Stimulated activated CD4-positive, alpha-beta T cell treated with anti-CD3 and anti-CD28 coated beads, TNF-alpha, amount 100 ng/mL, for 48 hours (primary cell): ENCODE measurements at places on chromosomes 1 and 21.
A peak's percentile ranks its signal among the peaks of the same experiment; 100 is the strongest.

DNA sequence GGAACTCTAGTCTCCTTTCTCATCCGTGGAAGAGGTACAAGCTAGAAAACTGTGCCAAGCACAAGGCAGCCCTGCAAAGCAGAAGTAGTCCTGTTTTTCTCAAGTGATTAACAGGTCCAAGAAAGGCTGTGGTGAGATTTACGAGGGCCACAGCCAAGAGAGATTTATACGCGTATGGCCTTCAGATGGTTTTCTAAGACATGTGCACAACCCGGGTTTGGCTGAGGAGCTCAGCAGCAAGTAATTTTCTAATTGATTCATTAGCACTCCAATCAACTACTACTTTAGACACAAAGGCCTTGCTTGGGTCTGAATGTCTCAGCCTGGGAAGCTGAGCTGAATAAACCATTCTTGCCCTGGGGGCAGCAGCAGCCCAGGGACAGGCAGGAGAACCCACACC is 55.8 kb downstream of the SSBP3 start:
- no peak for DNase-seq

DNA sequence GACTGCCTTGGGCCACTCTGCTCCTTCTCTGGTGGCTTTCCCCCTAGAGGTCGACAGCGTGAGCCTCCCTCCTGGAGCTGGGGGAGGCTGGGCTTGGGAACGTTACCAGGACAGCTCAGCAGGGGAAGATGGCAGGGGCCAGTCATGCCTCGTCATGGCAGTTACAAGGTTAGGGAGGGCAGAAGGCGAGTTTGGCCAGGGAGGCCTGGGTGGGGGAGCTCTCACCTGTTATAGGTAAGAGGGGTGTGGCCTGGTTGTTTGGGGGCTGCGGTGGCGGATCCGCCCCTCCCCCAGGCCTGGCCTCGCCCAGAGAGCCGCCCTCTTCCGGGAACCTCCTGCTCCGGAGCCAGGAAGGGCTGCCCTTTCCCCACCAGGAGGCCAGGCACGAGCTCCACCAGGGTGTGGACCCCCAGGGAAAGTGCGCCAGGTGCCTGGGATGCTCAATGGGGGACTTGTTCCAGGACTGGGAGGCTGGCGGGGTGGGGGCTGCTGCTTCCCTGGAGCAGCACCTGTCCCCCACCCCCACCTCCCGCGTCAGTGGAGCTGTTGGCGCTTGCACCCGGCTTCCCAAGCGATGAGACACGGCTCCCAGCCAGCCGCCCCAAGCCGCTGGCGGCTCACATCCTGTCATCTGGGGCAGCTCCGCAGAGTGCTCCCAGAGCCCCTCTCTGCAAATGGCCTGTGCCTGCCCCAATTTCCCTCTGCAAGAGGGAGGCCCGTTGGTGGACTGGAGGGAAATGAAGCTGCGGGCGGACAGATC is 23.6 kb upstream of the PKP1 start:
- DNase-seq, result no peak

DNA sequence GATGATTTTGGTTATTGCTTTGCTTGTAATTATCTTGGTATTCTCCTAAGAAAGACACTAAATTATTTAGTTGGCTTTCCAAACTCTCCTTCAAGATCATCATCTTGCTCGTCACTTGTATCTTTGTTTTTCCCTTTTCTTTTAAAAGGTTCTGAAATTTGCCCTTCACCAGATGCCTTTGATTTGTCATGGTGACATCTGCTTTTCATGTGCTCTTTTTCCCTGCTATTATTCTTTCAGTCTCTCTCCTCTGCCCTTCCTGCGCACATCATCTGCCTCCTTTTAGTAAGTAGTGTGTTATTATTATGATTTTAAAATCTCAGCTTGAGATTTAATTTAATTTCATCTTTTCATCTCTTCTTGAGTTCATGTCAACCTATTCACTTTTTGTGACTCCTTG is 92.1 kb downstream of the BACH1 start:
- DNase-seq, result no peak

DNA sequence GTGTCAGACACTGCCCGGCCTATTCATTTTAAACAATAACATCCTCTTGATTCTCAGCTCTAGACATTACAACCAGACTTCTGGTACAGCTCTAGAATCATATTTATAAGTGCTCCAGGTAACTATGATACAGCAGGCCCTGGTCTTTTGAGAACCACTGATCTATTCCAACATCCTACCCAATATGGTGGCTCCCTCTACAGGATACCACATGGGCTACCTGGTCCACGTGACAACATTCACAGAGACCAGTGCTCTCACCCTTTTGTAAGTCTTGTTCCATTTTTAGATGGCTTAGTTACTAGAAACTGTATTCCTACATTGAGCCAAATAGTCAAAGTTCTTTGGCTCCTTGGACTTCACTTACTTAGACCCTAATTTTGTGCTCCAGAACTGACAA is 102.9 kb downstream of the PTPN14 start:
- DNase-seq, result no peak

- no peak for DNase-seq
These were observed 38.9 kb downstream of the MORN1 start for GRCh38 chr1:2352341-2352896.

GRCh38 chr1:36137776-36138175 is 11.5 kb downstream of the TRAPPC3 start:
- no peak for DNase-seq

DNA sequence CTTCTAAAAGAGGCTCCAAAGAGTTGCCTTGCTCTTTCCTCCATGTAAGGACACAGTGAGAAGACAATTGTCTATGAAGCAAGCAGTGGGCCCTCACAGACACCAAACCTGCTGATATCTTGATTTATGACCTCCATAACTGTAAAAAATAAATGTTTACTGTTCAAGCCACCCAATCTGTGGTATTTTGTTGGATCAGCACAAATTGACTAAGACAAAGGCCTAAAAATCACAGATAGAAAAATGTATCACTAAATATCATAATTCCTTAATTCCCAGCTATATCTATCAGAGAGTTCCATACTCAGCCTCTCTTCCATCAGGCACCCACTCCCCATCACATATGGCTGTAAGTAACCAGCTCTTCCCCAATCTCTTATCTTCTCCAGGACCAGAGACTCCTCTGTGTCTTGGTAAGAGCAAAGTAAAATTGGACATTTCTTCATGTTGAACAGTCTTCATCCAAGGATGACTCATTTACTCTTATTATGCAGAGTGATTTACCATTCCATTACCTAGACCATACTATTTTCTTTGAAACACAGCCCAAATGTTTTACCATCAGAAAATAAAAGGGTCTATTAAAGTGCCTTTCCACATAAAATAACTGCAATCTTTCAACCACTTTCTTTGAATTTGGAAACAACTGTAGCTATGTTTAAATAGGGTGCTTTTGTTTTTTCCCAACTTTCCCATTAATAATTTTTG is 503.6 kb downstream of the MRPL39 start:
- DNase-seq, result no peak

DNA sequence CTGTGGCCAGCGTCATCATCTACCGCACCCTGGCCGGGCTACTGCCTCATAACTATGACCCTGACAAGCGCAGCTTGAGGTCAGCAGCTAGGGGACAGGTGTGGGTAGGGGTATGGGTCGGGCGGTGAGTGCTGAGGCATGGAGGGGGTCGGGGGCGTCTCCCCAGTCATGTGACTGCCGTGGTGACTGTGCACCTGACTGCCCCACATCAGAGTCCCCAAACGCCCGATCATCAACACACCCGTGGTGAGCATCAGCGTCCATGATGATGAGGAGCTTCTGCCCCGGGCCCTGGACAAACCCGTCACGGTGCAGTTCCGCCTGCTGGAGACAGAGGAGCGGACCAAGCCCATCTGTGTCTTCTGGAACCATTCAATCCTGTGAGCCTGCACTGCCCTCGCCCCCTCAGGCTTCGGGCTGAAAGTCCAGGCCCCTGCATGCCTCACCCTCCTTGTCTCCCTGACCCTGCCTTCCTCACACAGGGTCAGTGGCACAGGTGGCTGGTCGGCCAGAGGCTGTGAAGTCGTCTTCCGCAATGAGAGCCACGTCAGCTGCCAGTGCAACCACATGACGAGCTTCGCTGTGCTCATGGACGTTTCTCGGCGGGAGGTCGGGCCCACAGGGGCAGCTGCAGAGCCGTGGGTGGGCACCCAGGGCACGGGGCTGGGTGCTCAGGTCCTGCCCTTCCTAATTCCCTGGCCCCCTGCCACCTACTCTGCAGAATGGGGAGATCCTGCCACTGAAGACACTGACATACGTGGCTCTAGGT is 13.5 kb downstream of the PSRC1 start:
- no peak for DNase-seq

GRCh38 chr1:199404976-199405375 is 622.5 kb upstream of the NR5A2 start:
- DNase-seq, result no peak

DNA sequence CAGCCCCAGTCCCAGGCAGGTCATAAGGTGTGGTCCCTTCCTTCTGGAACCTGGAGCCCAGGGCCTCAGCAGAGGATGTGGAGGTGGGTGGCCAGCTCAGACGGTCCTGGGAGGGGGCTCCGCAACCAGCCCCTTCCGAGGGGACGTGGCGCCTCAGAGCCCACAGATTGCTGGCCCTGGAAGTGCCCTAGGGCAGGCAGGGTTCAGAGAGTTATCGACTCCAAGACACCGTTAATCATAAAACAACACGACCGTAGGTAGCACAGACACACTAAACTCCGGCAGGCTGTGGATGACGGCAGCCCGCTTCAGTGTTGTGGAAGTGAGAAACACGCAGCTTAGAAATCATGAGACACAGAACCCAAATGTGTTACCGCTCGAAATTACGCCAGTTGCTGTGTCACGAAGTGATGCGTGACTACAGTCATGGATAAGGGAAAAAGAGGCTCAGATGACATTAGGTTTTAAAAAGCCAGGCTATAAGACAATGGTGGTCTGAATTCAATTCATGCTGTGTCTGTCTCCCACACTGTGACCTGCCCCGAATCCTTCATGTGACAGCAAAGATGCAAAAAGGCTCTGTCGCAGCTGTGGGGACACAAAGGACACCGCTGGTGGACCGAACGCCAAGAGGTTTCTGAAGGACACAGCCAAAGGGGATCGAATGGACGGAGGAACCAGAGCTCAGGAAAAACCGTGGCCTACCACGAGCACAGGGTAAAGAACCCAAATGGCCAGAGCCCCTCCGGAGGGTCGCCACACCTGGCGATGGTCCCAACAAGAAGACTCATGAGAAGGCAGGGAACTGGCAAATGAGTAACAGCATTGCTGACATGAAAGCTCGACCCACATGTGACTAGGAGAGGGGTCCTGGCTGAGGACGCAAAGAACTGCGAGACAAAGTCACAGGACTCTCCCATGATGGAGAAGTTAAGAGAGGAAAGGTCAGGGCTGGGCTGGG is 1.7 kb upstream of the SUMO3 start:
- no peak for DNase-seq

- DNase-seq, result peak; percentile 59
These were observed at the start of gene SLAMF1 for GRCh38 chr1:160646711-160647328. Gene SLAMF1, minus strand, starts transcription at chr1:160647044. Its CDS starts 99 bp downstream, at chr1:160646945.

DNA sequence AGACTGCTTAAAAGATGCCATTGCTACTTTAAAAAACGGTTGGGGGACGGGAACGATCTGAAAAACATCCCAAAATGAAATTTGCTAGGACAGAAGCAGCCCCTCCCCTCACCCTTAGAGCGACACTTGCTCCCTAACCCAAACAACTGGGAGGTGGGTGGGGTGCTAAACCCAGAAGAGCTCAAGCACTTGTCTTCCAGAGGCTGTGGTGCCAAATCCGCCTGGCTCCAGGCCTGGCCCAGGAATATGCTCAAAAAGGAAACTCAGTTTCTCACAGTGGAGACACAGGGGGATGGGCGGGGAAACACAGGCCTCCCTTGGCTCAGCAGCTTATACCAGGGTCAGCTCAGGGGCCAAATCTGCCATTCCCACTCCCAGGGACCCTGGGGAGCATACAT is 644 bp upstream of the PBXIP1 start:
- DNase-seq, result no peak

- no peak for DNase-seq
These were observed 2.7 kb upstream of the FMO1 start for GRCh38 chr1:171245458-171246064.

- DNase-seq, result no peak
These were observed 54.2 kb downstream of the HIVEP3 start for GRCh38 chr1:41864471-41865040.

GRCh38 chr1:14371771-14372497 is 226.6 kb upstream of the KAZN start:
- no peak for DNase-seq

DNA sequence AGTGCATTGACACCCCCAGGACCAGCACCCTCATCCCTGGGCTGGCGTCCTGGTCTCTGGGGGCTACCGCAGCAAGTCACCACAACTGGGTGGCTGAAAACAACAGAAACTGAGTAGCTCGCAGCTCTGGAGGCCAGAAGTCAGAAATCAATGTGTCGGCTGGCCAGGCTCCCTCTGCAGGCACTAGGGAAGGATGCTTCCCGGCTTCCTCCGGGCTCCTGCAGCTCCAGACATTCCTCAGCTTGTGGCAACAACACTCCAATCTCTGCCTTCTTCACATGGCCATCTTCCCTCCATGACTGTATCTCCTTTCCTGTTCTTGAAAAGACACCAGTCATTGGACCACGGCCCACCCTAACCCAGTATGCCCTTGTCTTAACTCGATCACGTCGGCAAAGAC is 224.2 kb downstream of the NPHP4 start:
- no peak for DNase-seq

- no peak for DNase-seq
These were observed 74.8 kb upstream of the LRRN2 start for GRCh38 chr1:204760350-204760749.

- peak; percentile 19 for DNase-seq
These were observed 220.0 kb downstream of the SETD4 start for GRCh38 chr21:35840197-35840799.

GRCh38 chr1:150873521-150873920 is 2.9 kb downstream of the ARNT start:
- no peak for DNase-seq

DNA sequence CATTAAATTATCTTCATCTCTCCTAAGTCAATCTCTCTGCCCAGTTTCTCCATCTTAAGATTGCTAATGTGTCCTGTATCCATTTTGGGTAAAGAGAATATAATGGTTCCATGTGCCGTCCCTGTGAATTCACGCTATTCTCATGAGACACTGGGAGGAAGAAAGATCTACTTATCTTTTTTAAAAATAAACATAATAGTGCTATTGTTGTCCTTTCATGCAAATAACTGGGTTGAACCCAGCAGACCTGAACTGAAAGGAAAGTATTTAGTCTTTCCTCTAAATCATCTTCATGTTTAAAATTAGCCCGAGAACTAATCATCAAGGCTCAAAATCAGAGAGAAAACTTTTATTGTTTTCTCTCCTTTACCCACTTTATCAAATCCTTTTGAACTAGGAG is 22.4 kb downstream of the SLAMF1 start:
- no peak for DNase-seq

DNA sequence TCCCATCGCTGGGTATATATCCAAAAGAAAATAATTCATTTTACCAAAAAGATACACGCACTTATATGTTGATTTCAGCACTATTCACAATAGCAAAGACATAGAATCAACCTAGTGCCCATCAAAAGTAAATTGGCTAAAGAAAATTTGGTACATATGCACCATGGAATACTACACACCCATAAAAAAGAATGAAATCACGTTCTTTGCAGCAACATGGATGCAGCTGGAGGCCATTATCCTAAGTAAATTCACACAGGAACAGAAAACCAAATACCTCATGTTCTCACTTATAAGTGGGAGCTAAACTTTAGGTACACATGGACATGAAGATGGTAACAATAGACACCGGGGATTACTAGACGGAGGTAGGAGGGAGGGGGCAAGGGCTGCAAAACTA is 50.0 kb upstream of the ZNF644 start:
- no peak for DNase-seq

GRCh38 chr1:74611887-74612286 is 61.7 kb downstream of the ERICH3 start:
- DNase-seq, result no peak

- no peak for DNase-seq
These were observed 1.9 kb upstream of the COL6A2 start for GRCh38 chr21:46095814-46096595.

- no peak for DNase-seq
These were observed 299.8 kb upstream of the USP25 start for GRCh38 chr21:15430023-15430422.
